ENCODE measurements at places on chromosomes 3 and 15.

GRCh38 chr15:48426044-48426443 is 94.8 kb downstream of the DUT start:
- DNase-seq = no peak

DNA sequence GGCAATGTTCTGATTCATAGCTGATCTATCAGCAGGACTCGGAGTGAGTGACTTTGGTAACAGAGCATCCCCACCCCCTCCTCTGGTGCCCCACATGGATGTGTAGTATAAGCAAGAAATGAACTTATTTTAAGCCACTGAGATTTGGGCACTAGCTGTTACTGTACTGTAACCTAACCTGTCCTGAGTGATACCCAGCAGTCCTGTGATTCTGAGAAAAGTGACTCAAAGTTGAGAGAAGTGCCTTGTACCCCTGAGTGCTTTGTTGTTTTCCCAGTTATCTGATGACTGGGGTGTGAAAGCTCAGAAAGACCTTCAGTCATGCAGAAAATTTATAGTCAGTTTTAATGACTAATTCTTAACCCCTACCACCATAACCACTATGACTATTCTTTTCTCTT is 439.9 kb upstream of the RBMS3 start:
- no peak for DNase-seq

DNA sequence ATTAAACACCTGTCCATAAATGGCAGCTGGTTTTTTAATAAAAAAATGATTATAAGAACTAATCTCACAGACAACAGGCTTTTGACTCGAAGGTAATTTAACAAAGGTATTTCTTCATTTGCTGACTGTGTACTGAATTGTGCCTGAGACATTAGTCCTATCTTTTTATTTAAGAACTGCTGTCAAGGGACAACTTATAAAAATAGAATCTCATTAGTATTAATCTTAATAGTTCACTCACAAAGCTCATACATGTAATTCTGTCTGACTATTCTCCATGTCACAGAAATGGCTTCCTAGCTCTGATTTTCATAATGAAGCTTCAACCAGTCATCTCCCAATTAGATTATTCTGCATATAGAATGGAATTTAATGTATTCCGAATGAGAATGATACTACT is 276.9 kb upstream of the PDZRN3 start:
- no peak for DNase-seq

GRCh38 chr3:129045675-129046036 is 14.9 kb upstream of the GP9 start:
- peak; percentile 43 for DNase-seq

DNA sequence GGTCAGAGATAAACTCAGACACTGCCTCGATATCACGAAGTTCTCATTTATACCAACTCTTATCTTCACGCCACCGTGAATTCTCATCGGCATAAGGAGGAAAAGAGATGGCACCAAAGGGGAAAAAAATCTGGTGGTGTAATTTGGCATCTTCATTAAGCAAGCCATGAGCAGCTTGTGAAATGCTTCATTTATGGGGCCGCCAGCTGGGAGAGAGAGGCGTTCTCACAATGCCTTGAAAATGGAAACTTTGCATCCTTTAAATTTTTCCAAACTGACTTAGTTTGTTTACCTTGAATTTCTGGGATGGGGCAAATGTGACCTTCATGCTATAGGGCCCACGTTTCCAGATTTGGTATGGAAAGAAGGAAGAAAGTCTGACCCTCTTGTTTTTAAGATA is 242.5 kb upstream of the ST8SIA2 start:
- no peak for DNase-seq

GRCh38 chr3:33155301-33155700 is 41.5 kb downstream of the CRTAP start:
- DNase-seq = no peak

DNA sequence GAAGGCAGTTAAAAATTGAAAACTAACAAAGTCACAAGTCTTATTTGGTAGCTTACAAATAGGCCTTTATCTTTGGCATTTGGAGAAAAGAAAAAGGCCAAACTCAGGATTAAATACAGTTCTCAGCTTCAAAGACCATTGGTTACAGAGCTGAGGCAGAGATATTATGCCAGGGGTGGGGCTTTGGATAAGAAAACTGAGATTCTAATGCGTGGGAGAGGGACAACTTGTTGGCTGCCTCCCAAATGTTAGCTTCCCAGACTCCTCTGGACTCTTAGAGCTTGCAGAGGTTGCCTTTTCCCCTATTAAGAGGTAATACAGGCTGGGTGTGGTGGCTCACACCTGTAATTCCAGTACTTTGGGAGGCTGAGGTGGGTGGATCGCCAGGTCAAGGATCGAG is 231.8 kb downstream of the SQOR start:
- no peak for DNase-seq

GRCh38 chr3:134928819-134929218 is 133.8 kb downstream of the EPHB1 start:
- no peak for DNase-seq

DNA sequence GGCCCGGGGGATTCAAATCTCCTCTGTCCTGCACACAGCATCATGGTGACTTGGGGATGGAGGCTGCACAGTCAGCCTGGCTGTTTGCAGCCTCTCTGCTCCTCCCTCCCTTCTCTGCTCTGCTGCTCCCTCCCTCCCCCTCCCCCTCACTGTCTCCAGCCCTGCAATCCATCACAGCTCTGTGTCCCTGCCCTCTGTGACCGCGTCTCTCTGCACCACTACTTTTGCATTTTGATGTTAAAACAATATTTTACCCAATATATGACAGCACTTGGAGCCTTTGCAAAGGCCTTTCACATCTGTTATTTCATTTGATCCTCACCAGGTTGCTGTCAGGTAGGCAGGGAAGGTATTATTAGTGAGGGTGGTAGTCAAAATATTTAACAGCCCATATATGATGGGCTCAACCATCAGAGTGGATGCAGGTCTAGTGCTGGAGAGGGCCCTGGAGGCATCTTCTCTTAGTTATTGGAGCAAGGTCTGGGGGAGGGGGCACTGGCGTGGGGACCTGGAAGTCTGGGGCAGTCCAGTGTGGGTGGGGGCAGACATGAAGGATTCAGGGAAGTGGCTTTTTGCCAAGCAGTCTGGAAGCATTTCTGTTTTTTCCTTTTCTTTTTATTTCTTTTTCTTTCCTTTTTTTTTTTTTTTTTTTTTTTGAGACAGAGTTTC is 16.3 kb upstream of the VPS8 start:
- DNase-seq = no peak

DNA sequence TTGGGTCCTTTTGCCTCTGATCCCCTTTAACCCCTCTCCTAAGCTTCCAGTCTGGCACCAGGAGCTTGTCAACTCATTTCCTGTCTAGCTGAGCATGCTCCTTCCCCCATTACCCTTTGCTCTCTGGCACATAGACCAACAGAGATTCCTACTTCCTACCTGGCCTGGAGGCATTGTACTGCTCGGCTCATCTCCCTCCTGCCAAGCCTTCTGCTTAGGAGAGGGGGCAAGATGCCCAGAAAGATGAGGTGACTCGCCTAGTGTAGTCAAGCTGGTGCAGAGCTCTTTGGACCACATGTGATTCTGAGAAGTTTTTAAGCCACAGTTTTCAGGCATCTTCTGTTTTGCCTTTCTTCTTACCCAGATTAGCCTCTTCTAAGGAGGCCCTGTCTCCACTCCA is 95.4 kb downstream of the ZNF621 start:
- DNase-seq = no peak

DNA sequence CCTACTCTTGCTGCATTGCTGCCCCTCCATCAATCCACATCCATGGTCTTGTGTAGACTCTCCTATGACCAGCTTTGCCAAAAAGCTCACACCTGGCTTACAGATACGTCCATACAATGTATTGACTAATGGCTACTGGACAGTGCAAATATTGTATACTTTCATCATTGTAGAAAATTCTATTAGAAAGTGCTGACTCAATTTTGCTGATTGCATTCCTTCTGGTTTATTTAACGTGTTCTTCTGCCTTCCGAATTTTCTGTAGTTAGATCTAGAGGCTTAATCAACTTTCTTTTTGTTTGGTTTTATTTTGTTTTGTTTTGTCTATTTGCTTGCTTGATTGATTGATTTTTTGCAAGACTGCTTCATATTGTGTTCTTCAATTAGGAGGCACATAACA is 29.8 kb upstream of the CNOT10 start:
- no peak for DNase-seq

- no peak for DNase-seq
These were observed 37.0 kb downstream of the GNB5 start for GRCh38 chr15:52153900-52154895.

DNA sequence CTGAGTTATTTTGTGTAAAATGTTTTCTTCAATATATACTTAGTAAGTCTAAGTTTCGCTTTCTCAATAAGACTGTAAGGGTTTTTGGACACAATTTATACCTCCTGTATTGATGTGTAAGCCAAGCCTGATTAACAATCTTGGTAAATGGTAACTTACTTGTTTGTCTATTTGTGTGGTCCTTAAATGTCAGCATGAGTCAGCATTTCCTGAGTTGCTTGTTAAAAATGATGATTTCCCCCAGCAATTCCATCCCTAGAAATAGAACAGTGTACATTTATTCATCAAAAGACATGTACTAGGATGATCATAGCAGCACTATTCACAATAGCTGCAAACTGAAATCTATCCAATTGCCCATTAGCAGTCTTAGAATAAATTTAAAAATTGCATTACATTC is 53.4 kb upstream of the LRIG1 start:
- DNase-seq = no peak

GRCh38 chr3:41163421-41163820 is 35.9 kb upstream of the CTNNB1 start:
- no peak for DNase-seq

- DNase-seq = no peak
These were observed 10.1 kb downstream of the ARL14 start for GRCh38 chr3:160686955-160687535.

DNA sequence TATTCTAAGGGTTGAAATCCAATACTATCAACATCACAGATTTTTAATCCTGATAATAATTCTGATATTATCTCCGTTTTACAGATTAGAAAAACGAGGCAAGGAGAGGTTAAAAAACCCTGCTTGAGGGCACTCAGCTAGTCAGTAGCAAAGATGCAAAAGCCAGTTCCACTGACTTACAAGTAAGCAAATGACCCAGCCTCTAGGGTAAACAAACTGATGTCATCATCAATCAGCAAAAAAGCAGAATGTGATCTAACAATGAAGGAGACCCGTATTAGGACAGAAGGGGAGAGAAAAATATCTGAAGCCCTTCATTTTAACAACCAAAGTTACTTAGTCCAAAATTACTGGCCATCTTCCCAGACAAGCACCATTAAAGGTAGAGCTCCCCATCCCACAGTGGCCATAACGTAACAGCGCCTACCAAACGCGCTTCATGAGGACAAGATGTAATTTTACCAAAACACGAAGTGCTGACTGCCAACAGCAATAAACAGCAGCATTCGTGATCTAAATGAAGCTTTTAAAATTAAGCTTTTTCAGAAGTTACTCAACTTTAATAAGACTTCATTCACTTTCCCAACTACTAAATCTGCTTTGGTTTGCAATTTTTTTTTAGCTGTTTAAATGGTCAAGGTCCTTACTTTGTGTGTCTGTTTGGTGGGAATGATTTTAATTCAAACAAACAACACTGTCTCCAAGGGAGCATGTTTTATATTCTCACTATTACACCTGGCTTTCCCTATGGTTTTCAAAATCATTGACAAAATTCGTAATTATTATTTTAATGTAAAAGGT is 176.6 kb downstream of the OSBPL10 start:
- no peak for DNase-seq

- DNase-seq = no peak
These were observed 73.5 kb upstream of the SCN5A start for GRCh38 chr3:38722781-38723568.

- no peak for DNase-seq
These were observed 286.9 kb downstream of the XXYLT1 start for GRCh38 chr3:194984066-194984465.

DNA sequence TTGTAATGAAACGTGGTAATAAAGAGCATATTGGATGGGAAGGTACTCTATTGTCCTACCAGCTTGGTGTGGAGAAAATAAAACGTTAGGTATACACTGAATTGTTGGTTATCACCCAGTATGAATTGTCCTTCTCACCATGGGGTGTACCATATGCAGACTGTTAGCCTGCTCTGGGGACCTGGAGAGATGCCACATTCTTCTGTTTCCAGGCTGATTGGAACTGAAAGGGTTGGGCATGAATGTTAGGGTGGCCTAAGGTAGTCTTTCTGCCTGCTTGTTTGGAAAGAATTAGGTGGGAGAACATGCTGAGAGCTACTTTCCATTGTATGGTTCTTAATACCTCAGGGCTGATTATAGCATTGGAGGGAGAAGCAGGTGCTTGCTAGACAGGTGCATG is 340.6 kb downstream of the PTPRG start:
- no peak for DNase-seq

- no peak for DNase-seq
These were observed 52.4 kb downstream of the SETMAR start for GRCh38 chr3:4355401-4356219.

DNA sequence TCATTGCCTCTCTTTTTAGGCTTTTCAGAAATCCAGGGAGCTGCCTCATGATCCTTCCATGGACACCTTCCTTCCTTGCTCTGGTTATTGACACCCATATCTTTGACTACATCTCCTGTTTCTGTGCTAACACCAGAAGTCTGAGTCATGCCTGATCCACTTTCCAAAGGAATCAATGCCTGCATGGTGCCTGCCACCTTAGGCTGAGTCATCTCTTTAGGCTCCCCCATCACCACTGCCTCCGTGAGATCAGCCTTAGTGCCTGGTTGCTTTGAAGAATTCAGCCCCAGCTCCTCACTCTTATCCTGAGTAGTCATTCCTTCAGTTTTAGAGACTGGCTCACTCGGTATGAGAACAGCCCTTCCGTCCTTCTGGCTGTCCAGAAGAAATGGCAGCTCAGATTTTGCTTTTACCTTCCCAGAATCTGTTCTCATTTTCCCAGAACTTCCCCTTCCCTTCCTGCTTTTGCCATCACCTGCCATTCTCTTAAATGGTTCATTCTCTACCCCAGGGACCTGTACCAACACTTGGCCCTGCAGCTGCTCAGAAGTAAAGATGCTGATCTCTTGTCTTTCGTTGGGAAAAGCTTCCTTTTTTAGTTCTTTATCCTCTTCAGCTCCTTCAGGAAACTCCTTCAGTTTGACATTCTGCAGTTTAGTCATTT is 105.3 kb downstream of the MAP4 start:
- DNase-seq = no peak

- DNase-seq = no peak
These were observed 72.7 kb downstream of the ALDH1A2 start for GRCh38 chr15:57992761-57993355.

Measured in stimulated activated CD4-positive, alpha-beta T cell treated with anti-CD3 and anti-CD28 coated beads, Interleukin-4, amount 100 ng/mL, for 1 hour (primary cell).